ENCODE measurements at places on chromosomes 3 and 15.

DNA sequence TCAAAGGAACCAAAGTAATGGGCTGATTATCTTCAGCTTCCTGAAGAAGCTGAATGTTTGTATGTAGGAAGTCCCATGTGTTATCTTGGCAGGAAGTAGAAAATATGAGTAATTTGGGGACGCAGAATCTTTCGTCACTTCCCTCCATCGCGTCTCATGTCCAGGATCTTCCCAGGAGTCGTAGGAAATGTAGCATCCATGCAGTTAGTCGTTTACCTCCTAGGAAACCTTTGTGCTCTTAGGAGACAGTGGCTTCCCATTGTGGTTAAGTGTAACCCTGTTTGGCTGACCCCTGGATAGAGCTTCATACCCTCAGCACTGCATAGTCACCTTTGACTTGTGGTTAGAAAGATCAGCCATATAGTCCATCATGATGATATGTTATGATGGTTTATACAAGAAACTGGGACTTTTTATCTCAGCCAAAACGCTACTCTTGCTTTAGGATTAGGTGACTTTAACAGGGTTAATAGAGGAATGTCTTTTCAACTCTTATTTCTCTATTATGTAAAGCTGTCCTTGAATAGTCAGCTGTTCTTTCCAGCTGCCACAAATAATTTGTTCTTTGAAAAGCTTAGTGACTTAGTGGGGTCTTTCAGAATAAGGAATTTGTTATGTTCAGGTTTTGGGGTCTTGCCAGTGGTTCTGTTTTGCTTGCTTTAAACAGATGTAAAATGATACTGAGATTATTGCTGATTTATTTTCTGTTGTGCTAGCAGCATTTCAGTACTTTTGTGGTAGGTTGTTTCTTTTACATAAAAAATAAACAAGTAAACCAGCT, 92.2 kb downstream of the KLHL25 start:
- DNase-seq, result no peak

DNA sequence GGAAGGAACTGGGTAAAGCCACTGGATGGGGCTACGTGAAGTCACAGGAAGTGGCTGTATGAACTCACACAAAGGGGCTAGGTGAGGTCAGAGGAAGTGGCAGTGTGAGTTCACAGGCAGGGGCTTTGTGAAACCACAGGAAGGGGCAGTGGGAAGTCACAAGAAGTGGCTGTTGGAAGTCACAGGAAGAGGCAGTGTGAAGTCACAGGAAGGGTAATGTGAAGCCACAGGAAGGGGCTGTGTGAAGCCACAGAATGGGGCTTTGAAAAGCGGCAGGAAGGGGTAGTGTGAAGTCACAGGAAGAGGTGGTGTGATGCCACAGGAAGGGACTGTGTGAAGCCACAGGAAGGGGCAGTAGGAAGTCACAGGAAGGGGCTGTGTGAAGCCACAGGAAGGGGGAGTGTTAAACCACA, 34.6 kb downstream of the GASK1A start:
- DNase-seq, result no peak

DNA sequence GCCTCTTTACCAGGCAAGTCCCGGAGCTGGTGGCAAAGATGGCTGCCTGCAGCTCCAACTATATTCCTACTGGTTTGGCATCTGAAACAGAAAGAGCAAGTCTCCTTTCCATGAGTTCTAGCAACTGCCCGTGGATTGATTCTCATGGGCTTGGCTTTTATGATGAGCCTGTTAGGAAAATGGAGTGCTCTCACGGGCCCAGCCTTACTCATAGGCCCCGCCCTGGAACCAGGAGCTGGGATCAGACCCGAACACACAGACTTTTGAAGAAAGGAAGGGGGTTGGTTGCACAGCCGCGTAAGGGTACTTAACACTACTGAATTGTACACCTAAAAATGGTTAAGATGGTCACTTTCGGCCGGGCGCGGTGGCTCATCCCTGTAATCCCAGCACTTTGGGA, 2.9 kb downstream of the NRROS start:
- DNase-seq, result no peak

DNA sequence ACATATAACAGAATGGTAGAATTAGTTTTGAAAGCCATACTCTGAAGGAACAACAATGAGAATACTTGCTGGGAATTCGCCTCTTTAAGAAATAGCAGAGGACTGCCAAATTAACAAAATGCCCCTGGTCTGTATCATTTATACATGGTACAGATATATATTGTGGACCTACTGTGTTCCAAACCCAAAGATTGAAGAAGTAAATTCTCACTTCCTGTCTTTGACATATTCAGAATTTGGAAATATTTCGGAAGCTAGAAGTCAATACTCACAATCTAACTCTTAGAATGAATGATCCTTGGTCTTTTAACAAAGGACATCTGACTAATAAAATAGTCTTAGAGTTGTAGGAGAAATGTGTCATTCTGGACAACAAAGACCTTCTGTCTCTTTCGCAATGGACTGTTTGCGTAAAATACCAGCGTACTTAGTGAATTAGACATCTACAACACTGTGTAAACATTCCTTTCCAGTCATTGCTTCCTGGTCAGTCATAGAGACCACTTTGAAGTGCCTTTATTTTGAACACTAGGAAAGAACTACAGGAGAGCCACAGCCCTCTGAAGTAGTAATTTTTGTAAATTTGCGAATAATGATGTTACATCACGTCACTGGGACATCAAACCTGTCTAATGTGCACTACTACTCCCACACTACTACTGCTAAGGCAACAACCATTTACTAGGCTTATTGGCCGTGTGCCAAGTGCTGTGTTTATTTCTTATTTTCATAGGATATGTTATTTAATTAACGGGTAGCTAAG, 68.0 kb downstream of the CHL1 start:
- no peak for DNase-seq

GRCh38 chr15:29352402-29352801, 82.8 kb upstream of the NSMCE3 start:
- no peak for DNase-seq

DNA sequence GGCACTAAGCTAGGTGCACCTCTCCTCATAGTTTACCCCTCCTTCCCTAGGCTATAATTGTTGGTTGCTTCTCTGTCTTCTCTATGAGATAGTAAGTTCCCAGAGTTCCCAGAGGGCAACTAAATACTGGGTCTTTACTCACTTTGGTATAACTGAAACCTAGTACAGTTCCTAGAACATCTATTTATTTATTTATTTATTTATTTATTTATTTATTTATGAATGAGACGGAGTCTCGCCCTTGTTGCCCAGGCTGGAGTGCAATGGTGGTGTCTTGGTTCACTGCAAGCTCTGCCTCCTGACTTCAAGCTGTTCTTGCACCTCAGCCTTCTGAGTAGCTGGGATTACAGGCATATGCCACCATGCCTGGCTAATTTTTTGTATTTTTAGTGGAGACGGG, 71.1 kb upstream of the FLNB start:
- no peak for DNase-seq

DNA sequence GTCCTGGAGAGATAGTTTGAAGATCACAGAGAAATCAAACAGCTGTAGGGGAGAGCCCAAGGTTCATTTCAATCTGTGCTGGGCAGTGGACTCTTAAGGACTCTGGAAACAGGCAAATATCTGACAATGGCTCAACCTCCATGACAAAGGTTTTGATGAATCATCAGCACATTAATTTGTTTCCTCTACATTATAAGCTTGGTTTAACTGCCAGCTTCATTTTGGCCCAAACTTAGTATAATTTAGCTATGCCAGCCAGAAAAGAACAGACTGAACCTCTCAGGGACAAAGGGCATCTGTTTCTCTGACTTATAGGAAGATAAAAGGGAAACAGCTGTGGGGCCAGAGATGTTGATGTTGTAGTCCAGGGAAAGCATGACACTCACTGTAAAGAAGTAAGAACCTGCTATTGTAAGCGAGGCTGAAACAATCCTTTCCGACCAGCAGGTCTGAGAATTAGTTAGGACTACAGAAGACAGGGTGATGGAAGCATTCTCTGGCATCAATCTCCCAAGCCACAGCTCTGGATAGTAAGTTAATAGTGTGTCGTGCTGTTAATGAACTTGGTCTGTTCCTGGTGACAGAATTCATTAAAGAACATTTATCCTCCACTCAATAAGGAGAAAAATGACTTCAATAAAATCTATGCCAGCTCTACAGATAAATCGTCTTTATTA, 110.1 kb downstream of the KCNMB2 start:
- DNase-seq, result peak; percentile 7

GRCh38 chr3:119639494-119640350, 20.7 kb downstream of the POPDC2 start:
- no peak for DNase-seq

DNA sequence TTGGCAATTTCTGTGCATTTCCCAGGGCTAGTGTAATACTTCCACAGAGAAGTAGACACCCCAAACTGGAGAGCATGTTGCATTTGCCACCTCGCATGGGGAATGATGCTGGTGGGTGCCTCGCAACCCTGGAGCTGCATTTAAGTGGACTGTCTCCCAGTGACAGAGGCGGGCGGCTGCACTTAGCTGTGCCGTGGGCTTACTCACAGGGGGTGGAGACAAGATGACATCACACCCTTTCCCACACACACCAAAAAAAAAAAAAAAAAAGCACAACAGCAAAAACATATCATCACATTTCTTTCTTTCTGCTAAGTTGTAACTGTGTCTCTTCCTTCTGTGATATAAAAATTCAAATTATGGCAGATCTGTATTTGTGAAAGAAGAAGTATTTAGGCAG, at the start of gene ABI3BP:
TSS of gene ABI3BP (minus strand) at position 113 of the 400 bp plus-strand sequence. CDS start at position 76, 37 bp downstream.
- peak; percentile 56 for DNase-seq

GRCh38 chr15:69603369-69604071, 150.9 kb downstream of the RPLP1 start:
- DNase-seq, result no peak

- no peak for DNase-seq
Observed at GRCh38 chr3:49513494-49514124, 40.7 kb upstream of the BSN start.

DNA sequence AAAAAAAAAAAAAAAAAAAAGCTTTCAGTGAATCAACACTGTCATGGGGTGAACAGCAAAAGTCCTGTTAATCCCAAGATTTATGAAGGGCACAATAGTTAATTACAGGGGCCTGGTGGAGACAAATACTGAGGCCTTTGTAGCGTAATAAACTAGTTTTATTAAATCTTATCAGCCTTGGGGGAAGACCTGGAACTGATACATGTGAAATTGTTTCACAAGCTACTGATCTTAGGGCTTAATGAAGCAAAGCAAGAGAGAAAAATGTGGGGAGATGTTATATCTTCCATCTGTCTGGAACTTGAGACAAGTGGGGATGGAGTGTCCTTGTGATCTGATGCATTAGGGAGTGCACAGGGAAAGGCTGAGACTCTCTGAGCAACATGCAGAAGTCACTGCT, 47.9 kb upstream of the OSBPL11 start:
- no peak for DNase-seq

GRCh38 chr3:37189109-37189508, 14.7 kb upstream of the LRRFIP2 start:
- no peak for DNase-seq

DNA sequence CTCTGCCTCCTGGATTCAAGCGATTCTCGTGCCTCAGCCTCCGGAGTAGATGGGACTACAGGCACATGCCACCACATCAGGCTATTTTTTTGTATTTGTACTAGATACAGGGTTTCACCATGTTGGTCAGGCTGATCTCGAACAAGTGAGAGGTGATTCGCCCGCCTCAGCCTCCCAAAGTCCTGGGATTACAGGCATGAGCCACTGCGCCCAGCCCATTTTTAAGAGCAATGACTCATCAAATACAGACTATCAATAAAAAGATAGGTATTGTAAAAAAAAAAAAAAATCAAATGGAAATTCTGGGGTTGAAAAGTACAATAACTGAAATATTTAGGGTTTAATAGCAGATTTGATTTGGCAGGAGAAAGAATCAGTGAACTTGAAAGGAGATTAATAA, 129.0 kb downstream of the TJP1 start:
- no peak for DNase-seq

GRCh38 chr3:56064684-56065083, 403.6 kb downstream of the ERC2 start:
- no peak for DNase-seq

GRCh38 chr3:63874769-63875168, 11.1 kb downstream of the ATXN7 start:
- DNase-seq, result no peak

DNA sequence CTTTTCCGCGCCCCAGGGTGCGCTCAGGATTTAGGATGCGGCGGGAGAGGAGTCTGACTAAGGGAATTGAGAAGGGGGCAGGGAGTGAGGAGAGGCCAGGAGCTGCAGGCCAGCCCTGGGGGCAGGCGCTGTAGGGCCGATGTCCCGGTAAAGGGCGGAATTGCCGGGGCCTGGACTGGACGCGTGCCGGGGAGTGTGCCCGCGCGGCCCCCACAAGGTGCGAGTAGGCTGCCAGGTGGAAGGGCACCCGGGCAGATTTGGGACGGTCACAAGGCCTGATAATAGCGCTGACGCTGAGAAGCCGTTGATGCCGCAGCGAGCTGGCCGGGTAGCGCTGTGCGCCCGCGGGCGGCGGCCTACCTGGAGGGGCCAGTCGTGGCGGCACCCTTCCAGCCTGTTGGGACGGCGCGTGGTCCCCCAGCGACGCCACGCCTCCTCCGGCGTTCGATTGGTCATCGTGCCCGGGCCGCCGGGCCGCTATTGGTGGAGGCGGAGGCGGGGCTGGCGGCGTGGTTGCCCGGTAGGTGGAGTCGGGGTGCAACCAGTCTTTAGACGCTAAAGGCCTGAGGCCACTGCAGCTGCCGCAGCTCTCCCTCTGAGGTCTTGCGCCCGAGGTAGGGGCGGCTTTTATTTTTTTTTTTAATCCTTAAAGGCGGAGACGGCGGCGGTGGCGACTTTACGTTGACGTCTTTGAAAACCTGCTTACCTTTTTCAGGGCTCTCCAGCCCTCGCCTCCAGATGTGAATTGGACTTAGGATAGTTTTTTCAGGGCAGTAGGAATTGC, 903 bp downstream of the SLC25A38 start:
- peak; percentile 97 for DNase-seq

DNA sequence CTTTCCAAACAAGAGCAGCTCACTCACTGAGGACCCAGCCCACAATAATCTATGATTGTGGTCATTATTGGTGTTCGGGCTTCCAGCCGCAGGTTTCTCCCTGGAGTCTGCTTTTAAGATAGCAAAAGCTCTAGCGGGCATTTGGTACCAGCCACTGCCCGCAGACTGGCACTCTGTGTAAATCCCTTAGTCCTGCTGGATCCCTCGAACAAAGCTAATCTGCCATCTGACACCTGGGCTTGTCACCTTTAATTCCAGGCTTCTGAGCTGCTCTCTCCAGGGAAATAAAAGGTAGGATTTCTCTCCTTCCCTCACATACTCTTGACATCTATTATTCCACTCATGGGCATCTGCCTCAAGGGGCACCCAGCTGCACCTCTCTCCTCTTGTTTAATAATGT, 158.7 kb downstream of the PDCD6IP start:
- DNase-seq, result no peak

DNA sequence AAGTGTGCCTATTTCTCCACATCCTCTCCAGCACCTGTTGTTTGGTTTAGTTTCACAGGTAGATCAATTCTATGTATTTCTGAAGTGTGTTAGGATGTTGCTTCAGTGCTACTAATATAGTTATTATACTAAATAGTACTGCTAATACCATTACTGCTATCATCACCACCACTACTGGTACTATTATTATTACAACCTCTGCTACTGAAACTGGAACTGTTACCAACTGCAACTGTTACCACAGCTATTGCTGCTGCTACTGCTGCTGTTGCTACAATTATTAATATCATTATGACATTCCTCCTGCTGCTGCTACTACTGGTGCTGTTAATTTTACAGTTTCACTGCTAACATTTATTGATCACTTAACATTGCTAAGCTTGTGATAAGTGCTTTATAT, 8.3 kb upstream of the LMOD3 start:
- DNase-seq, result no peak
